GM13976 (cell line): ENCODE measurements at places on chromosomes 5 and 9.

- no peak for DNase-seq
Measured at GRCh38 chr5:17302106-17302505, 84.7 kb downstream of the BASP1 start.

DNA sequence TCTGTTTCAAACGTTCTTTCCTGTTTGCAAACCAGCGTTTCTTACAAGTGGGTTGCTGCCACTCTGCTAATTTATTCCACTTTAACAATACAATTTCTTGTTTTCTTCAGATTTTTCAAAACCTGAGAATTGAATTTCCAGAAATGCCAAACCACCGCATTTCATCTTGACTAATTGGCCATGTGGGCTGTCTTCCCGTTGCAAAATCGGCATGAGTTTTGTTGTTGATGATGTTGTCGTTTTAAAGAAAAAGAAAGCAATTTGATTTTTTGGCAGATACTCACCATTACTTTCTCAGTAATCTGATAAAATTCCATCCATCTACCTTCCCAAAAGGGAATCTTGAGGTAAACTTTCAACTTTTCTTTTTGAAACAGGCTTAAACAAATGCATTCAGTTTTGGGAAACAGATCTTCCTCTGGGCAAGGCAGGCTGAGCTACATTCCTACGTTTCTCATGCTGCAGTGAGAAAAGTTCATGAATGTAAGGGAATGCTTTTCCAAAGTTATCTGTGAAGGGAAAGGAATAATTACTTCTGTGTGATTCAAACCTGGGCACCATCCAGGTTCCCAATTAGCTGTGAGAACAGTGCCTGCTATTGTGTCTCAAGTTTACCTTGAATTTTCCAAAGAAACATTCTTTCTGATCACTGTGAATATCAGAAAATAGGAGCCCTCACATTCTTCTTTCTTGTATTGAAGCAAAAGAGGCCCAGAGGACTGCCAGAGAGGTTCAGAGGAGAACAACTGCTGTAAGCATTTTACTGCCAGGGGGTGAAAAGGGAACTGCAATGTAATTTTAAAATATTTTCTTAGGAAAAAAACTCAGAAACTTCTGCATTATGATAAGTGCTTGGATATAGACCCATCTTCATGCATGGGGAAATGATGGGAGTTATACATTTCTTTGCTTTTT, 100.7 kb upstream of the TUT7 start:
- DNase-seq: no peak

GRCh38 chr9:16619914-16620520, 250.5 kb downstream of the BNC2 start:
- no peak for DNase-seq

DNA sequence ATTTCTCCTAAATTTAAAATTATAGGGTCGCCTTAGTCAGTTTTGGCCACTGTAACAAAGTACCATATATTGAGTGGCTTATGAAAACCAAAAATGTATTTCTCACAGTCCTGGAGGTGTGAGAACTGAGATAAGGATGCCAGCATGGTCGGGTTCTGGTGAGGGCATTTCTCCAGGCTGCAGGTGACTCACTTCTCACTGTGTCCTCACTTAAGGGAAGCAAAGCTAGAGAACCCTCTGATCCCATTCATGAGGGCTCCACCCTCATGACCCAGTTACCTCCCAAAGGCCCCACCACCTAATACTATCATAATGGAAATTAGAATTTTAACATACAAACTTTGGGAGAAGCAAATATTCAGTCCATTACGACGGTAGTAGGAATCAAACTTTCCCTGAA, 75.1 kb upstream of the FBN2 start:
- DNase-seq: no peak

DNA sequence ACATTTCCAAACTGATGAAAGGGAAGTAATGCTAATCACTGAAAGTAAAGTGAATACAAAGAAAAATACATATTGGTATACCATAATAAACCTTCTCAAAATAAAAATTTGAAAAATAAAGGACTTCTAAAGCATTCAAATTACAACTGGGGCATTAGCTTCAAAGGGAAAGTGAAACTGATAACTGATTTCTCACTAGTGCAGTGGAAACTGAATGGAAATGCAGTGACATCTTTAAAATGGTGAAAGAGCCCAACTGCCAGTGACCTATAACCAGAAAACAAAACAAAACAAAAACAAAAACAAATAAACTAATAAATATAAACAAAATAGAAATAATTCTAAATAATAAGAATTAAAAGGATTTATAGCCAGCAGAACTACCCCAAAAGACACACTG, 297.5 kb upstream of the GRIN3A start:
- peak; percentile 6 for DNase-seq

DNA sequence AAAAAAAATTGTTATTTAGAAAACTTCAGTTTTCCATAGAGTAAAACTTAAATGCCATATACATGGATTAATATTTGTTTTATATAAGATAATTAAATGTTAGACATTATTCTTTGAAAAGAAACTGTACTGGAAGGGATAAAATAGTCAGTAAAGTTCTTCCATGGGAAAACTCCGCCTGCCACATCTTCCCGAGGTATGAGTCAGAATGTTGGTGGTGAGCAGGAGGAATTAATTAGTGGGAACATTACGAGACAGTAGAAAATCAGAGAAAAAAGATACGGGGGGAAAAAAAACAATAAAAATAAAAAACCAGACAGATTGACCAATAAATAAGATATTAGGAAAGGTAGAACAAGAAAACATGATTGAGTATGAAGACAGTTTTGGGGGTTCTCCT, 930.3 kb upstream of the C9orf72 start:
- no peak for DNase-seq

- no peak for DNase-seq
Measured at GRCh38 chr5:84885485-84886258, 501.0 kb upstream of the EDIL3 start.

GRCh38 chr5:84028093-84028492, 307.4 kb upstream of the HAPLN1 start:
- no peak for DNase-seq

DNA sequence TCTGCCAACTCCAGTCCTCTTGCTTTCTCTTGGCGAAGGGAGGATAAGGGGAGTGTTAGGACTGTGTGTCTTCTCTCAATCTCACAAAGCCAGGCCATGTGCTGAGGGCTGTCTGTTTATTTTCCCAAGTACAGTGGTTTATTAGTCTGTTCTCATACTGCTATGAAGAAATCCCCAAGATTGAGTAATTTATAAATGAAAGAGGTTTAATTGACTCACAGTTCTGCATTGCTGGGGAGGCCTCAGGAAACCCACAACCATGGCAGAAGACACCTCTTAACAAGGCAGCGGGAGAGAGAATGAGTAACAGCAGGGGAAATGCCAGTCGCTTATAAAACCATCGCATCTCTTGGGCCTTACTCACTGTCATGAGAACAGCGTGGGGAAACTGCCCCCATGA, 36.2 kb upstream of the CKS2 start:
- DNase-seq: no peak

- peak; percentile 30 for DNase-seq
Measured at GRCh38 chr5:5046680-5047502, 93.2 kb upstream of the ADAMTS16 start.

GRCh38 chr5:122014236-122014935, 52.6 kb downstream of the SRFBP1 start:
- no peak for DNase-seq

DNA sequence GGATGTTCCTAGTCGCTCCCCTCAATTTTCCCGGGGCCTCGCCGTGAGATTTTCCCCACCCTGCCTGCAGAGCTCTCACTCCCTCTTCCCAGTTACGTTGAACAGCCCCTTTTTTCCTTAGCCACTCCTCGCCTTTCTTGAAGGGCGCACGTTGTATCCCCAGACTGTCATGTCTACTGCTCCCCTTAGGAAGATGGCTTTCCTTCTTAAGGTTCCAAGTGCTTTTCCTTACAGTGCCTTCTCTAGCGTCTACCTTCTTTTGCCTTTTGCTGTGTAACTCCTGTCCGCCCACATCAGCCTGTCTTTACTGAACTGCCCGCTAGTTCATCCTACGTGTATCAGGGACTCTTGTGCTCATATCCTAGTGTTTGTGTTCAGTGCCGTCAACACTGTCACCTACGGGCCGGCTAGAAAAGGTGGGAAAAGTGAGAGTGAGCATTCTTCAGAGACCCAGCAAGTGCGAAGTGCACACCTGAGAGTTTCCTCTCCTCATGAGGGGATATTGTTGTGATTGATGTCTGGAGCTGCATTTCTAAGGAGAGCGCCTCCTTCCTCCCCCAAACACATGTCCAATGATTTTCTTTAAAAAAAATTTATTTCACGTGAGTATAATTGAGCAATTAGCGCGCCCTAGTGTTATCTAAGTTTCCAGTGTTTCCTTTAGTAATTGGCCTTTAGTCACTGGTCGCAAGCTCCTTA, 764 bp downstream of the CAMLG start:
- DNase-seq: peak; percentile 48

- DNase-seq: no peak
Measured at GRCh38 chr9:2248768-2249265, 233.7 kb downstream of the SMARCA2 start.

- no peak for DNase-seq
Measured at GRCh38 chr5:133366438-133366837, 245.9 kb downstream of the FSTL4 start.

GRCh38 chr5:67934976-67935375, 280.6 kb upstream of the PIK3R1 start:
- no peak for DNase-seq

GRCh38 chr9:107358986-107359385, 75.9 kb downstream of the RAD23B start:
- no peak for DNase-seq

- DNase-seq: no peak
Measured at GRCh38 chr5:78903861-78904260, 81.2 kb downstream of the ARSB start.

DNA sequence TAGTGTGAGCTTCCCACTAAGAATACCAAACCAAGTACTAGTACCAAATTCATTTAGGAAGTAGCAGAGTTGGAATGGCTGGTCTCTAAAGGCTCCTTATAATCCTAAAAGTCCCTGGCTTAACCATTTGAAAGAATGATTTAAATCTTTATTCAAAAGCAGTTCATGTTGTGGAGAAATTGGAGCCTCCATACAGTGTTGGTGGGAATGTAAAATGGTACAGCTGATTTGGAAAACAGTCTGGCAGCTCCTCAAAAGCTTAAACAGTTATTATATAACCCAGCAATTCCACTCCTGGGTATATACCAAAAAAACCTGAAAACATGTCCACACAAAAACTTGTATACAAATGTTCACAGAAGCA, 2.9 kb downstream of the PLIN2 start:
- no peak for DNase-seq

DNA sequence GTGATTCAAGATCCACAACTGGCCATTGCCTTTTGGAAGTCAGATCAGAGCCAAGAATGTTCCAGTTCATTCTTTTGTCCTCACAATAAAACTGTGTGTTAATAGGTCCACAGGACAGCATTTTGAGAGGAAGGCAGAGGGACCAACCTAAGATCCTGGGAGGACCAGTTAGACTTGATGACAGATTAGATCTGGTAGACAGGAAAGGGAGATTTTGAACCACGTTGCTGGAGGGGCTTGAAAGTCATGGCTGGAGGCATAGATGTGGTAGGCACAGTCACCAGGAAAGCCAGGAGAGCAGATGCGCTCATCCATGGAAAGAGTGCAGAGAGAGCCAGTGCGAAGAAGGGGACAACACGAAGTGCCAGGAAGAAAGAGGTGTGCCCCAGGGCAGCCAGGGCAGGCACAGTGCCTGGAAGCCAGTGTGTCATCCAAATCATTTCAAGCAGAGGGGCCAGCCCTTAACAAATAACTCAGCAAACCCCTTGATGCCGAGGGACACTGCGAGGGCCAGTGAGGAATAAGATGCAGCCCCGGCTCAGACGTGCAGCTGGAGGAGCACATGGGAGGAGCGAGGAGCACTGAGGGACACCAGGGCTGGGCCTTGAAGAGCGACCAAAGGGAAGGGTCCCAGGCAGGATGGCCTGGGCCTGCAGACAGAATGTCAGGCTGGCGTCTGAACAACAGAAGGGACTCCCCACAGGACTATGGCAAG, 12.8 kb upstream of the SLC2A8 start:
- DNase-seq: no peak

DNA sequence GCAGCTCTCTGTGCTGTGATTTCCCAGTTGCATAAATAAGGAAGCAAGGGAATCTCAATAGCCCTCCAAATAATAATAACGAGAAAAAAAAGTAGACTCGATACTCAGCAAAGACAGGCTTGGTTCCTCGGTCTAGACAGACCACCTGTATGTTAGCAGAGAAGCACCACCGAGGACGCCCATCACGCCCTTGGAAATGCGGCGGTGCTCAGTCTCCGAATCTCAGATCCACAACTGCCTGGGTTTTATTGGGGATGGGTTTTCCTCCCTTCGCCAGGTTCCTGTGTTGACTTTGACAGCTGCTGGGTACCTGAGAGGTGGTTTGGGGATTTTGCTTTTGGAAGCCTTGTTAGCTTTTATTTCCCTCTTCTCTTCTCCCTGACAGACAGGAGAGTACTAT, 7.2 kb downstream of the DAB2IP start:
- DNase-seq: no peak

DNA sequence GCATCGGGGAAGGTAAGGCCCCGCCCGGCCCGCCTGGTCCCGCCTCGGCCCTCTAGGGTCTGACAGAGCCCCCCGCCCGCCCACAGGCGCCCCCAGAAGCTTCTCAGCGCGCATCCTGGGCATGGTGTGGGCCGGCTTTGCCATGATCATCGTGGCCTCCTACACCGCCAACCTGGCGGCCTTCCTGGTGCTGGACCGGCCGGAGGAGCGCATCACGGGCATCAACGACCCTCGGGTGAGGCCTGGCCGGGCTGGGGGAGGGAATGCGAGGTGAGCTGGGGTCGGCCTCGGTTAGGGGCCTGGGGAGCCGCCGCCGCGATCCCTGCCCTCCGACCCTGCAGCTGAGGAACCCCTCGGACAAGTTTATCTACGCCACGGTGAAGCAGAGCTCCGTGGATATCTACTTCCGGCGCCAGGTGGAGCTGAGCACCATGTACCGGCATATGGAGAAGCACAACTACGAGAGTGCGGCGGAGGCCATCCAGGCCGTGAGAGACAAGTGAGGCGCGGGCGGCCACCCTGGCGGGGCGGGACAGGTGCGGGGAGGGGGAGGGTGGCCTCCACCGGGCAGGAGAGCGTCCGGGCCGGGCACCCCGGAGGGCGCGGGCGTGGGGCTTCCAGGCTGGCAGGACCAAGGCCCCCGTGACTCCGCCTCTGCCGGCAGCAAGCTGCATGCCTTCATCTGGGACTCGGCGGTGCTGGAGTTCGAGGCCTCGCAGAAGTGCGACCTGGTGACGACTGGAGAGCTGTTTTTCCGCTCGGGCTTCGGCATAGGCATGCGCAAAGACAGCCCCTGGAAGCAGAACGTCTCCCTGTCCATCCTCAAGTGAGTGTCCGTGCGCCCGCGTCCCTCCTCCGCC, 7.1 kb downstream of the LRRC26 start:
- DNase-seq: no peak

DNA sequence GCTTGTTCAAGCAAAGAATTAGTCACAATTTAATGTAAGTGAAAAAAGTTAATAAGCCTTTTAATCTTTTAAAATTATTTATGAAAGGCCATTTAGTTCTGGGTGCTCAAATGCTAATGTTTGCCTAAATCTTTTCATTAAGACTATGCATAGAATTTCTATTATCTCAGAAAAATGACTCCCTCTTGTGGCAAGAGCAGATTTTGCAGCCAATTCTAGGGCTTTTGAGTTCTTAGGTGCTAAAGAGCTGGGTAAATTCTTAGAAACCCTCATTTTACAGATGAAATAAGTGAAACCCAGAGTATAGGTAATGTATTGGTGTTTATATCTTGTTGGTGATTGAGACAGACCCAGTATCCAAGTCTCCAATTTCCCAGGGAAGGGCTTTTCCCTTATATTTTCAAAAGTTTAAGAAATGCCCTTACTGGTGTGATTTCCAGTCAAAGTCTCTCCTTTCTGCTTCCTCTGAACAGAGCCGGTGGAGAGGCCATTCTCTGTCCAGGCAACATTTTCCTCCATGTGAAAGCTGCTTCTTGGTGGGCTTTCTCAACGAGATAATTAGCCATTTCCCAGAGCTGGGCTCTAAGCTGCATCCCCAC, 24.1 kb upstream of the PCSK5 start:
- DNase-seq: peak; percentile 34
